Astrocyte of the cerebellum (primary cell): ENCODE measurements at places on chromosomes 5 and 9.
A peak's percentile ranks its signal among the peaks of the same experiment; 100 is the strongest.

DNA sequence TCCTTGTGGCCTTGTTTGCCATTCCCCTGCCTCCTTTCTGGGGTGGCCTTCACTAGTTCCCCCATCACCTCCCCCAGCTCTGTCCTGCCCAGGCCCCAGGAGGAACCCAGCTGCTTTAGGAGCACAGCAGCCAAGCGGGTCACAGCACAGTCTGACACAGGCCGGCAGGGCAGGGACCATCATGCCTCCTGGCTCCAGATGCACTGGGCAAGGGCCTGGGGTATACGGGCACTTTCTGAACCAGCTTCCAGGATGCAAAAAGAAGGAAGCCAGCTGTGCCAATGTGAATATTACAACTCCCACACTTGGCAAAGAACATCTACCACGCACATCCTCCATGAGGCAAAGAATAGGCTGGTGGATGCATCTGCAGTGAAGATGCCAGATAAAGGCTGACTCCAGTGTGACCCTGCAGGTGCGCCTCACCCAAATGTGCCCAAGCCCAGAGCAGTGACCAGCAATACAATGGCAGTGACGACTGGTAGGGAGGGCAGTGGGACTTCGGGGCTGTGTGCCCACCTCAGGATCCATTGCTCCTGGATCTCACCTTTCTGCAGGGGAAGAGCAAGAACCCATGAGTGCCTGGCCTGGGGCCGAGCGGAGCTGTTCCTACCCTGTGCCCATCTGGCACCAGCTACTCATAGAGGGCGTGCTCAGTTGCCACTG, 6.3 kb upstream of the IL3 start:
- no peak for DNase-seq

GRCh38 chr5:173627860-173628392, 11.5 kb upstream of the BOD1 start:
- DNase-seq: no peak

DNA sequence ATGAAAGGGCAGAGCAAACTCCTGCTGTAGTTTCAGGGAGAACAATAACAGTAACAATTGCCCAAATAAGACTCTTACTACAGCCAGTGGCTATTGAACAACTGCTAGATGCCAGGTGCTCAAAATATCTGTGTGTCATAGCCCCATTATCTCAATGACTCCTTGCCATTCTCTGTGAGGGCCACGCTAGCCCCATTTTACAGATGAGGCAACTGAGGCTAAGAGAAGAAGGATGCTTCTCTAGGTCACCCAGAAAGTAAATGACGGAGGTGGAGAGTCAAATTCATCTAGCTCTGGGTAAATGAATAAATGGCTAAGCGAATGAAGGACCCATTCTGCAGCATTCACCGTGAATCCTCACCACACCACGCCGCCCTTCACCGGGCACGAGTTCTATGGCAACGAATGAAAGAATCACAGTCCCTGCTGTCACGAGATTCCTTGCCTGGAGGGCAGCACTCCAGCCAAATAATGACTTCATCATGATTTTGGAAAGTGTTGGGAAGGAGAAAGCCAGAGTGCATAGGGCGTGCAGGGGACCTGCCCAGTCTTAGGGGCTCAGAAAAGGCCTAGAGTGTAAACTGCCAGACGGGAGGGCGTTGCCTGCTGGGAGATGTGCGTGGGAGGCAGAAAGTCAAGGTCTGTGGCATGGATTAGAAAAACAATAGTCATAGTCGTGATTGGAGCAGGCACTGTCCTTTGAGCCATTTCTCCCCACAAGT, 147.2 kb downstream of the C9orf50 start:
- no peak for DNase-seq

DNA sequence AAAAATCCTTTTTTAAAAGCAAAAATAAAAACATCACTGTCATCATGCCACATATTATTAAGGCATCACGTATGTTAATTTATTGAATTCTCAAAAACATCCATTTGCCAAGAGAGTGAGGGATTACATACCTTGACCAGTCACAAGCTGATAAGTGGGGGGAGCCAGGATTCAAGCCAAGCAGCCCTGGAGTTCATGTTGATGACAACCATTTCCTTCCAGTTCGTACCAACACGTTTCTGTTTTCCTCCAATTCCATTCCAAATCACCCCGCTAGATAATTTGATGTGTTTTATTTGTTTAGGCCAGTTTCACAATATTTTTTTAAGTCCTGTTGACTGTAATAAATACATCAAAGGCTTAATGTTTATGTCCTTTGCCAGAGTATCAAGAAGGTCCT, 53.0 kb downstream of the SLC1A3 start:
- no peak for DNase-seq

DNA sequence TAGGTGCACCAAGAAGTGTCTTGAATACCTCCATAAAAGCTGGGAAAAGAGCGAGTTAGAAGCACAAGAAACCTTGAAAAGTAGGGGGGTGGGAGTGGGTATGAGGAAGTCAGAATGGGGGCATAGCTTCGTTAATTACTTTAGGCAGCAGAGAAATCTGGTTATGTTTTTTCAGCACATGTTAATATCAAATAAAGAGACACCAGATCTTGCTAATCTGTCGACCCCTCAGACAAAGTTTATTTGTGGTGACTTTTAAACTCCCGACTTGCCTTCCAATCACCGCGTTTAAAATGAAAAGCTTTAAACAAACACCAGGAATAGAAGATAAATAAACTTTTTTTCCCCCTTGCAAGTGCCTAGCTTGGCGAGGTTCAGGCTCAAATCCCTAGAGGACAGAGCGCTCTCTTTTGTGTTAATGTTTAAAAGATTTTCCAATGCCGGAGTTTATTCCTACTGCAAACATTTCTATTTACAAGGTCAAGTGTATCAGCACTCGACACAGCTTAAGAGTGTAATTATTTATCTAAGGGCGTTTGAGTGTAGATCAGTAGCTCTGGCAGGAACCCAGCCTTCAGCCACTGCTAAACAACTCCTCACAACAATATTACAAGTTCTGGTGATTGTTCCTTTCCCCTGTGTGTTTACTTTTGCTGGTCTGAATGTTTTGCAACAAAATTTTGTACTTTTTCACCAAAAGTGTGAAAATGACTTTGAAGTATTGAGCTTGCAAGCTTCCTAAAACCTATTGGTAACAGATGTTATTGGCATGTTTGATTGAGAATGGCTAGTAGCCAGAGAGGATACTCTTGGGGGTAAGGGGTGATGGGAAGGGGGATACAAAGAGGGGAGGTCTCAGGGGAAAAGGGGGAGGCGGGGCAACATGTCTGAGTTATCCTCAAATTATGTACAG, 3.8 kb downstream of the GAS1 start:
- no peak for DNase-seq

DNA sequence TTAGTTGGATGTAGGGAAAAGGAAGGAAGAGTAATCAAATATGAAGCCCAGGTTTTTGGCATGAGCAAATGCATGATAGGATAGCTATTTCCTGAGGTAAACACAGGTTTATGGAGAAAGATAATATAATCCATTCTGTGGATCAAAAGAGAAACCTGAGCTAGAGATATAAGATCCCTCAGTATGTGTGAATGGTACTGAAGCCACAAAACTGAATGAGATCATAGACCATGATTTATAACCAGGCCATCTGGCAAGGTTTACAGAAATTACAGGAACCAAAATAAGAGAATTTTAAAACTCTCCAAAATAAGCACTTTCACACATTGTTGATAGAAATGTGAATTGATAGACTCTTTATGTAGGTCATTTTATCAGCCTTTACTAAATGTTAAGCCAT, 28.7 kb upstream of the ECM2 start:
- DNase-seq: peak; percentile 75

DNA sequence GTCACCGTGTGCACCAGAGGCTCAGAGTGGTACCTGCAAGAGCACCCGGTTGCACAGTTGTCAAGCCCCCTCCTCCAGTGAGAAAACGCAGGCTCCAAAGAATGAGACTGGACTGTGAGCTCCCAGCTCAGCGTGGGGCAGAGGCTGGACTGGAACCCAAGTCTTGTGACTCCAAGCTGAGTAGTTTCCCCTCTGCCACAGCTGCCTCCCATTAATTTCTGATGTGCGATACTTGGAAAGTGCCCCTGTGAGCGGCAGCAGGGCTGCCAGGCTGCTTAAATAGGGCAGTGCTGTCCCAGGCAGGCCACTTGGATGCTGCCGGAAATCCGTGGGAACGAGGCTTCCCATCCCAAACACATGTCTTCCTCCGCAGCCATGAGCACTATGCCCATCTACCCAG, 62.2 kb upstream of the ANGPTL2 start:
- no peak for DNase-seq
